ENCODE measurements at places on chromosomes 11 and 22. TPM values are rescaled to one million over a fixed set of nuclear protein-coding genes. Genes with fewer than 3 reads are reported as not detected.

Gene UBQLN3
- total RNA-seq: 0.46 TPM

Gene NCAM1
- 689 TPM for total RNA-seq

Gene SLC25A45
- total RNA-seq: 0.92 TPM

Gene OR51B4
- not detected for total RNA-seq

Gene LMO2
- 24.7 TPM for total RNA-seq

Gene SIRT3
- 23.3 TPM for total RNA-seq

Gene TEX12
- total RNA-seq: 1.8 TPM

Gene SMC1B
- total RNA-seq: not detected

Gene KREMEN1
- 7.2 TPM for total RNA-seq

Gene OR9Q1
- not detected for total RNA-seq

Gene GGTLC2
- total RNA-seq: not detected

Gene DNAL4
- total RNA-seq: 16.1 TPM

Gene FIBP
- total RNA-seq: 141 TPM

Gene MUC5B
- not detected for total RNA-seq

Gene C11orf16
- total RNA-seq: 0.46 TPM
